ENCODE measurements at places on chromosomes 13 and 19.

DNA sequence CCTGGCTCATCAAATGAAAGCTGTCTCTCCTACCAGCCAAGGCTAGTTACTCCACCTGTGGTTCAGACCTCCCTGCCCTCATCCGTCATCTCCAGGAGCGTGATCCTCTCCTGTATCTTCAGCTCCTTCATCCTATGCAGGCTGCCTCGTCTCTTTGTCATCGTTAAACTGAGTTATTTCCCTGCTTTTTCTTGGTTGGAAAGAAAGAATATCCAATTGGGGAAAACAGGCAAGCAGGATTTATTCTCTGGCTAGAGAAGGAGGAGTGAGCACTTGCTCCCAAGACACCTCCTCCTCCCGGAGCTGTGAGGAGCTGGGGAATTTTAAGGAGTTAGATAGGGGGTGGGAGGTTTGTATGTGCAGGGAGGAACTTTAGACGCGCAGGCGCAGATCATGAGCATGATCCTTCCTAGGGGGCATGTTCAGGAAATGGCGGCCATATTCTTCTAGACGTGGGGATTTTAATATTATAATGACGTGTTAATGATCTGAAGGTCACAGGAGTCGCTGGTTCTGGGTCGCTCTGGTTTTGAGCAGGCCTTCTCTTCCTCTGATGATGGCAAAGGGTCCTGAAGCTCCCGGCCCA is 156.4 kb upstream of the KL start:
- DNase-seq = no peak

- no peak for DNase-seq
Measured at GRCh38 chr19:40599331-40599901, 1.8 kb upstream of the LTBP4 start.

GRCh38 chr13:93180356-93180969 is 46.1 kb upstream of the GPC6 start:
- DNase-seq = peak; percentile 13

GRCh38 chr19:19866611-19867248 is 1.0 kb downstream of the ZNF253 start:
- DNase-seq = peak; percentile 34

- DNase-seq = no peak
Measured at GRCh38 chr19:3194106-3195087, 8.7 kb downstream of the NCLN start.

DNA sequence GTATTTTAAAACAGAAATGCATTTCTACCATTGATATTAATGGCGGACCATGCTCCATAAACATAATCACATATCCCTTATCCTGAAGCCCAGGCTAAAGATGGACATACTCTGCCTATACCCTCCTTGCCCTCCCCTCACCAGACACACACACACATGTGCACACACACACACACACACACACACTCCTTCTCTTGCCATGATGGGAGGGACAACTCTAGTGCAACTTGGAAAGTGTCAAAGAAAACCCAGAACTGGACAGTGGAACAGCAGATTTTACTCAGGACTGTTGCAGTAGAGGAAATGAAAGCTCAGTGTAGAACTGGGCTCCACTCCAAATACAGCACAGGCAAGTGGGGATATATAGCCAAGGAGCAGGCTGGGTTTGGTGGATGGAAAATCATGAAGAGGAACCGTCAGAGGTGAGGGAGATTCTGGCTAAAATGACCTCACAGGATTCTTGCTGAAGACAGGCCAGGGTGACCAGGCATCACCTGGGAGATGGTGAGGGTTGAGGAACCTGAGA is 40.8 kb downstream of the TNFRSF19 start:
- peak; percentile 16 for DNase-seq

GRCh38 chr13:104837756-104838155 is 1697.7 kb downstream of the EFNB2 start:
- peak; percentile 33 for DNase-seq

Data from myocyte (in vitro differentiated cells).